Fibroblast of skin of right quadriceps (primary cell): ENCODE measurements at places on chromosomes 6 and 20.

- no peak for DNase-seq
Measured at GRCh38 chr6:4664911-4665310, 111.3 kb upstream of the CDYL start.

DNA sequence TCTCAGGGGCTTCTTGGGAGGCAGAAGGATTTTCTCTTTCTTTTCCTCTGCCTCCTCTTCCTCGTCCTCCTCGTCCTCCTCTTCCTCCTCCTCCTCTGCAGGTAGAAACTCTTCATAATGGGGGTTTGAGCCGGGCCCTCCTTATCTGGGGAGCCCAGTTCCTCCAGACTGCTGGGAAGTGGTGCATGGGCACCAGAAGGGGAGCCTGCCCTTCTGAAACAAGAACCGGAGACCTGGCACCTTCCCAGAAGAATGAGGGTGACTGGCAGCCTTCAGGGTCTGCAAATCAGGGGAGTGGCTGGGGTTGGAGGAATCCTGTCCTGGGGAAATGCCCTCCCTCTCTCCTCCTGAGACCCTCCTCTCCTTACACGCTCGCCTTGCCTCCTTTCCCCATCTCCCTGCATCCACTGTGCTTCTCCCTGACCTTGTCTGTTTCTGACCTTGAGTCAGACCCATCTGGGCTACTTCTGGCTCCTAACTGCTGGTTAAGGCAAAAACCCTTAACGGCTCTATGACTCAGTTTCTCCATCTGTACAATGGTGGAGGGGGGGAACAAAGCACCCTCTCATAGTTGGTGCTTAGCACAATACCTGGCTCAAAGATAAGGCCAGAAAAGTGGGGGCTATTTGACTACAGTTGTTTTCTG, 1.7 kb downstream of the TULP1 start:
- DNase-seq, result no peak

DNA sequence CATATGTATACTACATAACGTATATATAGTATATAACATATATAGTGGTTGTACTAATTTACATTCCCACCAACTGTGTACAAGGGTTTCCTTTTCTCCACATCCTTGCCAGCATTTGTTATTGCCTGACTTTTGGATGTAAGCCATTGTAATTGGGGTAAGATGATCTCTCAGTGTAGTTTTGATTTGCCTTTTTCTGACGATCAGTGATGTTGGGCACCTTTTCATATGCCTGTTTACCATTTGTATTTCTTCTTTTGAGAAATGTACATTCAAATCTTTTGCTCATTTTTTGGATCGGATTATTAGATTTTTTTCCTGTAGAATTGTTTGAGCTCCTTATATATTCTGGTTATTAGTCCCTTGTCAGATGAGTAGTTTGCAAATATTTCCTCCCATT, 11.4 kb downstream of the SYNJ2 start:
- no peak for DNase-seq

DNA sequence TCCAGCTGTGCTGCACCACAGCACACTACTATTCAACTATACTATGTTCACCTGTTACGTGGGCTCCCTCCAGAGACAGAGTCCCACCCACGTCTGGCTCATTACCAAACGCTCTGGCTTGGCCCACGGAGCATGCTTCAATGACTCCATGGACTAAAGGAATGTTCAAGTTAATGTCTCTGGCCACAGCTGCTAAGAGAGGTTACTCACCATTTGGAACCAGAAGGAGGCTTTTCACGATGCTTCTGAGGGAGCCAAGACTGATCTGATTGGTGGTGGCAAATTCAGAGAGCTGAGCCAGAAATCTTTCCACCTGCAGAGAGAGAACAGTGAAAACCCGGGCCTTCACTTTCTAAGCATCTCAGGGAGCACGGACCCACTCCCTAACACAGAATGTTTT, 15.6 kb downstream of the COMMD7 start:
- peak; percentile 68 for DNase-seq

- DNase-seq, result no peak
Measured at GRCh38 chr6:163085861-163086623, 328.5 kb upstream of the QKI start.

GRCh38 chr6:46549155-46549554, 57.9 kb upstream of the RCAN2 start:
- no peak for DNase-seq

- DNase-seq, result no peak
Measured at GRCh38 chr6:44128020-44128917, 915 bp downstream of the TMEM63B start.

DNA sequence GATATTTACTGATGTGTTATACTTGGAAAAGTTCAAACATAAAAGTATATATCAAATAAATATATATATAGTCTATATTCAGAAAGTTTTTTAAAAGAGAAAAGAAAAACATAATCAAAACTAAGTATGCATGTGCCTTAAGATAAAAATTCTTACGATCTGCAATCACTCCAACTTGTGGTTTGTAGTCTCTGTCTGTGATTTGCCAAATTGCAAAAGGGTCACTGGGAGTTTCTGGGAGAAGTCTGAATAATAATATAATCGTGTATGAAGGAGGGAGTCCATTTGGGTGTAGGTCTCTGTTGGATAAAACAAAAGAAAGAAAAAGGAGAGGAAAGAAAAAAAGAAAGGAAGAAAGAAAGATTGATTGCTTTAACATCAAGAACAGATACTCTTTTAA, 92.4 kb downstream of the COL12A1 start:
- DNase-seq, result peak; percentile 49

DNA sequence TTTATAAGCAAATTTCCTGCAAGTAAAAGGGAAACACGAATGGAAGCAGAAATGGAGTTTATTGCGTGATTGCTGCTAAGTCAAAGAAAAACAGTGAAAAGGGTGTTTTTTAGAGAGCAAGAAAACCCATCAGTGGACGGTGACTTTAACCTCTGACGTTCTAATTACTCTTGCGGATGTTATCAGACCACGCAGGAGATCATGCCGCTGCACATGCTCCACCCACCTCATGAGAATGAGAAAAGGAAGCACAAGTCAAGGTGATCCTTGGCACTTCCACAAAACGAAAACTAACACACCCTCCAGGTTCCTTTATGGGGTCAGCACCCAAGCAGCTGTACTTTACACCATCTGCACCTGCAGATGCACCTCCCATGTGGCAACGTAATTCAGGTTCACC, 45.0 kb downstream of the LYRM4 start:
- DNase-seq, result no peak

DNA sequence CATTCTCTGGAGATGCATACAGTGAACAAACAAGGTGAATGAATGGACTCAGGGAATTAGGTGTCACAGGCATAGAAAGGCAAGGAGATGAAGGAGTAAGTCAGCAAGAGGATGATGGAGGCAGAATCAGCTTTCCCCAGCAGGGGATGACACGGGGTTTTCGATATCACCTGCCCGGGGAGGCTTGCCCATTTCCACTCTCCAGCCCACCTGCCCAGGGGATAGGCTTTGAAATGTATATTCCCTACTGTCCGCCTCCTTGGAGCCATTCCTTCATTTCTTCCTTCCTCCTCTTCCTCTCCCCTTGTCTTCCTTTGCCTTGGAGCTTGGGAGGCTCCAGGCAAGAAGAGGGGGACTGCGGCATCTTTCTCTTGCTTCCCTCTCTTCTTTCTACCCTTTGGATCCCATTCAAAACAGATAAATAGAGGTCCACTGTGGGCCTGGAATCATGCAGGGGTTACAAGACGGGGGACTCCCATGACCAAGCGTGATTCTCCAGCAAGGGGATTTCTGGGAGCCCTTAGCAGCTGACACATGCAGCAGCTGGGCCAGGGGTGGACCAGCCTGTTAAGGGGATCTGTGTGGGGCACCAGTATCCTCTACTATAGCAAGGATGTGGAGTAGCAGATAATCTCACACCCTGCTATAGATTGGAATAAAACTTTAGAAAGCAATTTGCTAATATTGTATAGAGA, 23.5 kb upstream of the RNF24 start:
- DNase-seq, result no peak

- DNase-seq, result no peak
Measured at GRCh38 chr6:32475392-32476206, 35.9 kb downstream of the HLA-DRA start.

DNA sequence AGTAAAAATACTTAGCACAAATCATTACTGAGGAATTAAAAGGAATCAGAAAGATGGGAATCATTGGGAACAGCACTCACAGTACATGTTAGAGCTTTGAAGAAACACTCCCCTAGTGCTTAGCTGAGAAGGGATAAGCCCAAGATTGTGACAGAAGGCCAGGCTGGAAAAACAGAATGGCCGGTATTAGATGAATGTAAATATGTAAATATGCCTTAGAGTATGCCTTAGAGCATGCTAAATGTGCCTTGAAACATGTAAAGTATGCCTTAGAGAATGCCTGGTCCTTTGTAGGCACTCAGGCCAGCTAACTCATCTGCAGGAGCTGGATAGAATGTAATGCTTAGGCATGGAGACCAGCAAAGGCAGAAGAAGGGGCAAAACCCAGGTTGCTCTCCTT, 10.6 kb upstream of the TENT5A start:
- no peak for DNase-seq

GRCh38 chr6:14207448-14207847, 89.9 kb downstream of the CD83 start:
- no peak for DNase-seq

GRCh38 chr6:52644253-52644652, 26.7 kb upstream of the TMEM14A start:
- DNase-seq, result no peak

- no peak for DNase-seq
Measured at GRCh38 chr6:121934451-121934850, 465.0 kb upstream of the HSF2 start.

DNA sequence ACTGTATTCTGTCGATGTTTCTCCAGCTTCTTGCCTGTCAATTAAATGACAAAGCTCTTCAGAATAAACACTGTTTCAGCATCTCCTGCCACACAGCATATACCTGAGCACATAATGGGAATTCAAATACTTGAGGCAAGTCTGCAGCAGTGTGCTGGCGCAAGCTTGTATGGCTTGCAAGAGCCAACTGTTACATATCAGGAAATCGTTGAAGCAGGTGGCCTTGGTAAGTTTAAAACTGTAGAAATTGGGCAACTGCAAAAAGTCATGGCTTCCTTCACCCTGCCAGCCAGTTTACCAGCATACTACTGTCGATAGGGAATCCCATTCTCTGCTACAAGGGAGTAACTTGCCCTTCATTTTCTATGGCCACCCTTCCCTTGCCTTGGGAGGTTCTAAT, 23.0 kb downstream of the CPNE1 start:
- DNase-seq, result no peak

GRCh38 chr6:15368186-15368585, 122.3 kb downstream of the JARID2 start:
- no peak for DNase-seq

DNA sequence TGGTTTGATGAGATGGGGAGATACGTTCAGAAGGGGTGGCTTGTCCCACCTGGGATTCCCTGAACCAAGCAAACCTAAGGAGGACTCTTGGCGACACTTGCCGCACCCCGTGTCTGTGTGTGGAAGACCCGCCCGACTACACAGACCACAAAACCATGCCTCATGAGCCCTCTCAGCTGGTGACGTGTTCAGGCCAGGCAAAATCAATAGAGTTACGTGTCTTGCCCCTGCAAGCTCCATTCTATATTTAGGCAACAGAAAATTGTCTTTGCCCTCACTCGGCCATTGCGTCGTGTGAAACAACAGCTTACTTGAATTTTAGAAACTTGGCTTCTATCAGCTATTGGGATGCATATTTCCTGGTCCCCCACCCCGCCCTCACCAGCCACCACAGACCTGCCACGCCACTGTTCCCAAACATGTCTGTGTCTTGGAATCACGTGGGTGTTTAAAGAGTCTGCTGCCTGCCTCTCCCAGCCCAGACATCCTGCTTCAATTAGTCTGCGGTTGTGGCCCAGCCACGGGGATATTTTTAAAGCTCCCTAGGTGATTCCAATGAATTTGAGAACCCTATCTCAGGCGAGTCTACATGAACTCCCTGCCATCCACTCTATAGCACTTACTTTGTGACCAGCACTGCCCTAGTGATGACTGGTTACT, 279.2 kb upstream of the EXOC2 start:
- DNase-seq, result peak; percentile 81

GRCh38 chr6:44305200-44305725, 7.9 kb downstream of the AARS2 start:
- DNase-seq, result no peak

- DNase-seq, result no peak
Measured at GRCh38 chr20:34639755-34640222, 37.1 kb downstream of the PIGU start.

DNA sequence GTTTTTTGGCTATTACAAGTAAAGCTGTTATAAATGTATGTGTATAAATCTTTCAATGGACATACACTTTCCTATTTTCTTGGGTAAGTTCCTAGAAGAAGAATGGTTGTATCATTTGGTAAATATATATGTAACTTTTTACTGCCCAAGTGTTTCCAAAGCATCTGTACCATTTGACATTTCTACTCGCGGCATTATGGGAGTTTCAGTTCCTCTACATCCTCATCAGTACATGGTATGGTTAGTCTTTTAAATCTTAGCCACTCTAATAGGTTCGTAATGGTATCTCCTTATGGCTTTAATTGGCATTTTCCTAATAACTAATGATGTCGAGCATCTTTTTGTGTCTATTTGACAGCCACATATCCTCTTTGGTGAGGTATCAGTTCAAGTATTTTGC, 12.9 kb downstream of the SNPH start:
- DNase-seq, result no peak

GRCh38 chr20:61400499-61400898, 148.4 kb downstream of the CDH4 start:
- DNase-seq, result no peak

DNA sequence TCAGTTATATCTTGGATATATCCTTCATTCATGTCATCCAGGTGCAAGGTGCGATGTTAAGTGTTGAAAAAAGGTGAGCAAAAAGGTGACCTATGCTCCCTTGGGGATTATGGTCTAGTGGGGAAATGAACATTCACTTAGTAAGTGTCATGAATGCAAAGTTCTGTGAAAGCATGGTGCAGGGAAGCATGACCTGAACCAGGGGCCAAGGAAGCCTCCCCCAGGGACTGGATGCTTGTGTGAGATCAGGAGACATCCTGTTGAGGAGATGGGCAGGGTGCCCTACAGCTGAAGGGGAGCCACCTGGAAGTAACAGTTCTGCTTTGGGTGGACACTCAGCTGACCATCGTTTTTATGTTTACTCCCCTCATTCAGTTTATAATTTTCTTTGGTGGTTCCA, 179.5 kb downstream of the SYNDIG1 start:
- no peak for DNase-seq

DNA sequence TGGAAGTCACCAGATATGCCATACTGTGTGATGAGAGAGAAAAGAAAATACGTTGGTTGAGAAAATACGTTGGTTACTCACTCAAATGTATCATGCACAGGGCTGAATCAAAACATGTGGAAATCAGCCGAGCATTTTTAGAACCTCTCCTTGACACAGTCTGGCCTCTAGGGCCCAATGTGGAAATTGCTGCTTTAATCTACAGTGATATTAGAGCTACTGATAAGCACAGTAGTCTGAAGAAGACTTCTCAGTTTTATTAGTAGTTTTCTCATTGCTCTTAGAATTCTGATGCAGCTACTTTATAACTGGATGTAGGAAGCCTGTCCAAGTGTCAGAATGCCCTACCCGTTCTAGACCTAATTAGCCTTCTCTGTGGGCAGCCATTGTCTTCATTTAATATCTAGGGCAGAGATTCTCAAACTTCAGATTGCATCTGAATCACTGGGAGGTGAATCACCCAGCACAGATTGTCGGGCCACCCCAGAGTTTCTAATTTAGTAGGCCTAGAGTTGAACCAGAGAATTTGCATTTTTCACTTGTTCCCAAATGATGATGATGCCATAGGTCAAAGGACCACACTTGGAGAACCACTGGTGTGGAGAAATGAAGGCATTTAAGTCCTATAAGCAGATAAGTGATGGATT, 229.1 kb downstream of the PLCB1 start:
- peak; percentile 55 for DNase-seq

- DNase-seq, result no peak
Measured at GRCh38 chr6:159788753-159789376, 537 bp downstream of the TCP1 start.
